ENCODE measurements at places on chromosomes 4 and X.

DNA sequence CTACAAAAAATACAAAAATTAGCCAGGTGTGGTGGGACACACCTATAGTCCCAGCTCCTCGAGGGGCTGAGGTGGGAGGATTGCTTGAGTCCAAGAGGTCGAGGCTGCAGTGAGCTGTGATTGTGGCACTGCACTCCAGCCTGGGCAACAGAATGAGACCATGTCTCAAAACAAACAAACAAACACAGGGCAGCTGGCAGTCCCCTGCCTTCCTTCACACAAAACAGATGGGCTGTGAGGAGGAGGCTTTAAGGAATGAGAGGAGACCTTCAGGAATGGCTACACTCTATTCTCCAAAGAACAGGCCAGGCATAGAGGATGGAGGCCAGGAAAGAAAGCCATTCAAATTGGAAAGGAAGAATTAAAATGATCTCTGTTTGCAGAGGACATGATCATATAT is 65.6 kb upstream of the MAML3 start:
- no peak for DNase-seq

GRCh38 chrX:50067435-50068284 is 133.1 kb downstream of the AKAP4 start:
- DNase-seq = no peak

GRCh38 chr4:138410266-138410665 is 168.1 kb upstream of the SLC7A11 start:
- DNase-seq = no peak

DNA sequence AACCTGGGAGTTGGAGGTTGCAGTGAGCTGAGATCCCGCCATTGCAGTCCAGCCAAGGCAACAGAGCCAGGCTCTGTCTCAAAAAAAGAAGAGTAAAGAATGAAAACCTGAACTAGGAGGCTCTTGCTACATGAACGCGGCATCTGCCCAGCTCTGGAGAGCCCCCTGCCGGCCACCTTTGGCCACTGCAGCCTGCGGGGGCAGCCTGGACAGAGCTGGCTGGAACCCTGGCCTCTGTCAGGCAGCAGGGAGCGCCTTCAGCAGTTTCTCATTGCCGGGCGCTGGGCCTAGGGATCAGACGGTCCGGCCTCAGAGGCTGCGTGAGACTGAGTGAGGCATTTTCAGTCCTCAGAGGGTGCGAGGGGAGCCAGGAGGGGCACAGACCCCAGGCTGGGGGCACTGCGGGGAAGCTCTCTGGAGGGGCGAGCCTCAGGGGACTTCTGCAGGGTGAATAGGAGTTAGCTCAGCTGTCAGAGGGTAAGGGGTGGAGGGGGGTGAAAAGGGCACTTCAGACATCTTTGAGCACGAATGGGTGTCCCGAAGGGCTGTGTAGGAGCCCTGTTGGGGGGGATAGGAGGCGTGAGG is 17.5 kb downstream of the DOK7 start:
- peak; percentile 81 for DNase-seq

DNA sequence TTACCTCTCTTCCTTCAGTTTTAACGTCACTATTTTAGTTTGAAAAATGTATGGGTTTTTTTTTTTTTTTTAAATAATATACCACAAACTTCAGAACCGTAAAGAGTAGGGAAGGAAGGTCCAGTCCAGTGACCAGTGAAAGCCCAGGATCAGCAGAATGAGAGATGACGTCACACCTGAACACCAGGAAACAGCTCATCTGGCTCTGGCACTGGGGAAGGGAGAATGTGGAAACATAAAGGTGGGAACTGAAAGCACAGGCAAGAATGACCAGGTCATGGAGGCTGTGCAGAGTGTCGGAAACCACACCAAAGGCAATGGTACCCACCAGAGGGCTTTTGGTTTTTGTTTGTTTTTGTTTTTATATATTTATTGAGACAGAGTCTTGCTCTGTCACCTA is 141.2 kb downstream of the DHX15 start:
- no peak for DNase-seq

GRCh38 chr4:17597517-17597916 is 16.9 kb upstream of the MED28 start:
- DNase-seq = no peak

DNA sequence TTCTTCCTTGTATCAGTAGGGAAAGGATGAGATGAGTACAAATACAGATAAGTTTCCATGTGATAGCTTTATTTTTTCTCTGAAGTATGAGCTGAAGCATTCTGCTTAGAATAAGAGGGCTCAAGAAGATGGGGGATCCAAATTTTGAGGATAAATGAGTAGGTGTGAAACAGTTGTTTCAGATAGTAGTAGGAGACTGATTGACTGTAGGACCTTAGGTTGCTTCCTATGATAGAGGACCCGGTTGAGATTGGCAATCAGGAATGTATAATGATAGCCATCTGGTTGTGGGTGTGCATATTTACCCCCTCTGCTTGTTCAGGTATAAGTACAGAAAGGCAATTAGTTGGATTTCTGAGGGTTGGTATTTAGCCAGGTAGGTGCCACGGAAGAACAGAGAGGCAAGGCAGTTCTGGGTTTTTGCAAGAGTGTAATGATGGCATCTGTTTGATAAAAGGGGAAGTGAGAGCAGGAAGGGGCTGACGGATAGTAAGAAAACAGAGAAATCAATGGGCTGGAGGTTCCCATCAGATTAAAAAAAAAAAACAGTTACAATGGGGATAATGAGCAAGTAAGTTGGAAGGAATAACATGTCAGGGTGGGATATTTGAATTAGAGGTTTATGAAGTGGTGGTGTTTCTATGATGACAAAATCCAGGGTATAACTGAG is 13.7 kb downstream of the OCRL start:
- no peak for DNase-seq

GRCh38 chrX:103440621-103441020 is 64.3 kb downstream of the BEX3 start:
- no peak for DNase-seq

DNA sequence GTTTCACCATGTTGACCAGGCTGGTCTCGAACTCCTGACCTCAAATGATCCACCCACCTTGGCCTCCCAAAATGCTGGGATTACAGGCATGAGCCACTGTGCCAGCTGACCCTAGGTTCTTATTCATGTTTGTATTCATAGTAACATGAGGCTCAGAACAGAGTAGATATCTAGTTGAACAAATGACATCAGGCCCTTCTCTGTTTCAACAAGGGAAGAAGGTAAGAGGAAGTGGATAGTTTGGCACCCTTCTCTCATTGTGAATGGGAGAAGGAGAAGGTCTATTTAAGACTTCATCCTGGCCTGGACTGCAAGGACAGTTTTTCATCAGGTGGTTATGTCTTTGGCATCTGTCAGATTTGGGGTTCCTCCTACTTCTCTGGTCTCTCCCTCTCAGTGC is 13.8 kb downstream of the GJB1 start:
- no peak for DNase-seq

DNA sequence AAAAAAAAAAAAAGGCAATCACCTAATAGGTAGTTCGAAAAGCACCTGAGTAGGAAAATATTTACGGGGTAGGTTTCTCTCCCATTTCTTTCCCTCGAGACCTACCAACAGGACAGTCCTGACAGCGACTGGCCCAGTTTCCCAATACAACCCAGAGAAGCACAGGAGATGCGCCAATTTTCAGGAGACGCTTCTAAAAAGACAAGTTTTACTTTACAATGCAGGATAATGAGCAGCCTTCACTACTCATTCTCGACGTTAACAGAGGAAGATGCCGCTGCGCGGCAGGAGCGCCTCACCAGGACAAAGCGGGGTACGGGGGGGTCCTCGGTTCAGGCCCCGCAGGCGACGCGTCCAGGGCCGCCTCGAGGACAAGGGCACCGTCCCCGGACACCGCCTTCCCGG is 708 bp downstream of the BCLAF3 start:
- DNase-seq = no peak

DNA sequence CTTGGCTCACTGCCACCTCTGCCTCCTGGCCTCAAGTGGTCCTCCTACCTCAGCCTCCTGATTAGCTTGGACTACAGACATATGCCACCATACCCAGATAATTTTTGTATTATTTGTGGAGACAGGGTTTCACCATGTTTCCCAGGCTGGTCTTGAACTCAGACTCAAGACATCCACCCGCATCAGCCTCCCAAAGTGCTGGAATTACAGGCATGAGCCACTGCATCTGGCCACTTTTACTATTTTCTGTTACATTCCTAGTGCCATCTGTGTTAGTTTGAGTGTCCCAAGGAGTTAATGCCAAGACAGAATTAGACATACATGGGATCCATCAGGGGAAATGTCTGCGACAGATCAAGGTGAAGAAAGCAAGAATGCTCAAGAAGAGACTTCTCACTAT is 288.2 kb upstream of the CTSO start:
- no peak for DNase-seq

- DNase-seq = peak; percentile 50
Measured at GRCh38 chr4:825063-825970, 612 bp downstream of the CPLX1 start.

DNA sequence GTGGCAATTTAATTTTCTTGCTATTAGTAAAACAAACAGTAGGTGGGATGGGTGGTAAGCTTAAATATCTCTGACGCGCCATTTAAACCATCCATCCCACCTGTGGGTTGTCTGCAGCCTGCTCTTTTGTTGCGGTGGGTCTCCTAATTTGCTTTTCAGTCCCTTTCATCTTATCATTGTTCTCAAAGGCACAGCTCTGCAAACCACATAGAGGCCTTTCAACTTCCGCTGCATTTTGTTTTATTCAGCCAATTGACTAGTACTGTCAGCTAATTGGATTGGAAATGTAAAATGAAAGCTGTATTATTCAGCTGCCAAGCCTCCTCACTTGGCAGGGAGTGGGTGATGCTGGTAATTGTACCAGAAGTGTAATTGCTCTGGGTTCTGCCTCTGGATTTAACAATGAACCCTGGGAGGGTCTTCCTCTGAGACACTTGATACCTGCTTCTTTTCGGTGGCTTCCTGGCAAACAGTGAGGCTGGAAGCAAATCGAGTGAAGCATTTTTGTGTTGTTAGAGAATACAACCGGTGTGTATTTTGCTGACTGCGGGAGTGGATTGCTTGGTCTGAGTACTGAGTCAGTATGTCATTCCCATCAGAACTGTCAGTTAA is 165.6 kb downstream of the FRAS1 start:
- DNase-seq = no peak

GRCh38 chrX:67334323-67334722 is 209.5 kb upstream of the AR start:
- no peak for DNase-seq

- DNase-seq = no peak
Measured at GRCh38 chr4:172096786-172097185, 283.6 kb downstream of the GALNTL6 start.

GRCh38 chr4:160831165-160831922 is 1332.5 kb downstream of the FSTL5 start:
- no peak for DNase-seq

DNA sequence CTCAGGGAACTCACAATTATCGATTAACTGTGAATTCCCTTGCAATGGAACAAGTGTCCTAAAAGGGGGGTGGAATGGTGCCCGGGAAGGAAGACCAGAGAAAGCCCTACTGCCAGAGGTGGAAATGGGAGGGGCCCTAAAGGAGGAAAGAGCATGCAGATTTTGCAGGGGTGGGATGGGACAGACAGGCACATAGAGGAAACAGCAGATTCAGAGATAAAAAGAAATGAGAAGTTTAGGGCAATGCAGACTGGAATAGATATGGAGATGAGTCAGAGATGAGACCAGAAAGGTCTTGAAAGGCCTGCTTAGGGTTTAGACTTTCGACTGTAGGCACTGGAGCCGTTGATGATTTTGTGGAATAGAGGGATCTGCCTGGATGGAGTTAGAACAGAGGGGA is 57.4 kb upstream of the PITX2 start:
- no peak for DNase-seq

DNA sequence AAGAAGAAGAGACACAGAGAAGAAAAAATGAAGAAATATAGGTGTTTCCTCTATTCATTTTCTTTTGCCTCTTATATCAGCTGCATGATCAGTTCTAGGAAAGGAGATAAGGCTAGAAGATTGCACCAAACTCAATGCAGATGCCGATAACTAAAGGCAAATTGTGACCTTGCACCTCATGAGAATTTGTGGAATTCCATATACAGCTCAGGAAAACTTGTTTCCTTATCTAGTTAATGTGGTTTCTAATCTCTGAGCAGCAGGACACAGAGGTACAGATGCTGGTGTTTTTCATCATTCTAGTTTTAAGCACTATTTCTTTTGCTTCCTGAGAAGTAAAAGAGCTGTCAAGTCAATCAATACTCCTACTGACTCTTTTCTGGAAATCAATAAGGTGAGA is 104.6 kb upstream of the NWD2 start:
- no peak for DNase-seq

DNA sequence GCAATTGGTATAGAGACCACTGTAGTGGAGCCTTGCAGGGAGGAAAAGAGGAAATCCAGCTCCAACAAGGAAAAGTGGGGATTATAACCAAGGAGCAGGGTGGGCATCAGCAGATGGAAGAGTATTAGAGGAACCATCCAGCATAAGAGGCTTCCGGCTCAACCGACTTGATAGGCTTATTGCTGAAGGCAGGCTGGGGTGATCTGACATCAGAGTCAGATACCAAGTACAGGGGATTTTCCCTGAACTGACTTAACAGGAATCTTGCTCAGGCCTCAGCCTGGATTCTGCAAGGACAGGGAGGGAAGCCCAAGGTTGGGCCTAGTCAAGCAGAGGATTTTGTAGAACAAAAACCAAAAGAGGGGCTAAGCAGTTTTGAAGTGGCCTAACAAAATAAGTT is 129.6 kb downstream of the DCLK2 start:
- DNase-seq = no peak

DNA sequence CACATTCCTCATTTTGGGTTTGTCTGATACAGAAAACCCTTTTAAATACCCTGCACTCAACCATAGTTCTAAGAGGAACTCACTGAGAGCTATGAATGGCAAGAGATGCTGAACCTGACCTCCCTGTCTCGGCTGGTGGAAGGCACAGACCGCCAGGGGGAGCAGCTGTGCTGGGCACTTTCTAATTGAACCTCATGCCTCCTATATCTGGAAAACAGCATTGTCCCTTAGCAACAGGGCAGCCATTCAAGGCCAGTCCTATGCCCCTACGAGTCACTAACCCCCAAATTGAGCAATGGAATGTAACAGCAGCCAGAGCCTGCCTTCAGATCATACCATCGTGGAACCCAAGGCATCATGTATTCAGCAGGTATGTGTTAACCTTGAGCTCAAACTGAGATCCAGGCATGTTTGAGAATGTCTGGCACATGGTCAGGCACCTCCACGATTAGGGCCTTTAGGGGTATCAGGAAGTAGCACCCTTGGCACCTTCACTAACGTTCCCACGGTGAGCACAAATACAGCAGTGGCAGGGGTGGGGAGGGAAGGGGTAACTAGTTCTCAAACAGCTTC is 5.1 kb downstream of the USP27X start:
- DNase-seq = peak; percentile 67

DNA sequence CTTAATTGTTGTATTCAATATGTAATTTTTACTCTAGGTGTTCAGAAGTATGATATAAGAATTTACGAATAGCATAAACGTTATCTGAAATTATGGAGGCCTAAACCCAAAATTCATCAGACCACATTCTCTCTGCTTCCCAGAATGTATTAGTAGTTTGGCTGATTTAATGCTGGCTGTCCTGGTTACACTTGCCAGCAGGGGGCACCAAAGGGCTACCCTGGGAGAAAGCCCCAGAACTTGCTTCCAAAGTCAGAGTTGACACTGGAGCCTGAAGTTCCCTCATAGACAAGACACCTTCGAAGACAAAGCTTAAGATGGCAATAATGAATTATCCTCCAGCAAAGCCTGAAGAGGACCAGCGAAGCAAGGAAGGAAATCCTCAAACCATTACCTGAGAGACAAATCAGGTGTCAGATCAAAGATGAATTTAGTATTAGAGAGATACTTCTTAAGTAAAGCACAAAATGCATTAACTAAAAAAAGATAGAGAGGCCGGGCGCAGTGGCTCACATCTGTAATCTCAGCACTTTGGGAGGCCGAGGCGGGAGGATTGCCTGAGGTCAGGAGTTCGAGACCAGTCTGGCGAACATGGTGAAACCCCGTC is 11.3 kb upstream of the ANOS1 start:
- peak; percentile 66 for DNase-seq
